ENCODE measurements at places on chromosomes 5 and 9.

GRCh38 chr5:63743096-63743798, 219.0 kb downstream of the HTR1A start:
- DNase-seq, result no peak

- no peak for DNase-seq
Observed at GRCh38 chr9:3888497-3888858, 362.7 kb upstream of the RFX3 start.

DNA sequence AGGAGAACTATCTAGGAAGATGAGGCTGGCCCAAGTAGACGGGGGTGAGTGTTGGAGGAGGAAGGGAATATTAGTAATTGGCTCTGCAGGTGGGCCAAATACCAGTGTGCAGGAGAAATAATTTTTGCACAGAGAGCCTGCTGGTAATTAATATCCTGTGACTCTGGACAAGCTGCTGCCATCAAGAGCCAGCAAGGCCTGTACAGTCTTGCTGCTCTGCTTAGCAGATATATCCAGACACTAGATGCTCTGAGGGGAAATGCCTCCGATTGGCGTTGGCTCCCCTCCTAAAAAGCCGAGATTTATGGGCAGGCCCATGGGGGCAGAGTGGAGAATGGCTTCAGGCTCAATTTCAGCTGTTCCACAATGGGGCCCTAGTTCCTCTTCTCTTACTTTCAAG, 29.6 kb upstream of the ASTN2 start:
- DNase-seq, result no peak

DNA sequence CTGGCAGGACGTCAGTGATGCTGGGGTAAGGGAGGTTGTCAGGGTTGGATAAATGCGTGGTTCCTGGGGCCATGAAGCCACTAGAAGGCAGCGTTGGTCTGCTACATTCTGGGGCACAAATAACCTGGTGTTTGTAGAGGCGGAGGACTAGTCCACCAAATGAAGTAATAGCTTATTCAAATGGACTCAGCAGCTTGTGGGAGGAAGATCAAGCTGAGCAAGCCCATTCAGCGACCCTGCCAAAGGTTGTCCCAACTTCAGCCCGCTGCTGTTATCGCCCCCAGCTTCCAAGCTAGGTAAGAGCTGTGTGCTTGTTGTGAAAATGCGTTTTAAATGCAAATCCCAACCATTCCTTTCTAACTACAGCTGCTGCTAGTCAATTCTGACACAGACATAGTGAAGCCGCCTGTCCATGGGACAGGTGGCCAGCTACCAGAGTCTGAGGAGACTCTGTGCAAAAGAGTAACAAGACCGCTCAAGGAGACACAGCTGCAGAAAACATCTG, 7.6 kb upstream of the FAM240B start:
- DNase-seq, result no peak

DNA sequence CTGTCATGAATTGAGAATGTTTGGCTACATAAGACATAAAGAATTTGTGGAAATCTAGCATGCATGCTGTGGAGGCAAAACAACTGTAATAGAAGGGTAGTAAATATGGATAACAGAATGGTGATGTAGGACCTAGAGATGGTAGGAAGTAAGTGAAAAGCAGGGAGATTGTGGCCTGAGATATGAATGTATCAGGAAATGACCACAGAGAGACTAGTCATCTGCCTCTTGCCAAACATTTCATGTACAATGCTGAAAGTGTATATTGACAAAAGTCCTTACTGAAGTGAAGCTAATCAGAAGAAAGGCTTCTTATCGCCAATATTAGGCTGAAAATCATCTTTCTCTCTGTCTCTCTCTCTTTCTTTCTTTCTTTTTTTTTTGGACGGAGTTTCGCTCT, 873.1 kb upstream of the CTNND2 start:
- DNase-seq, result no peak

DNA sequence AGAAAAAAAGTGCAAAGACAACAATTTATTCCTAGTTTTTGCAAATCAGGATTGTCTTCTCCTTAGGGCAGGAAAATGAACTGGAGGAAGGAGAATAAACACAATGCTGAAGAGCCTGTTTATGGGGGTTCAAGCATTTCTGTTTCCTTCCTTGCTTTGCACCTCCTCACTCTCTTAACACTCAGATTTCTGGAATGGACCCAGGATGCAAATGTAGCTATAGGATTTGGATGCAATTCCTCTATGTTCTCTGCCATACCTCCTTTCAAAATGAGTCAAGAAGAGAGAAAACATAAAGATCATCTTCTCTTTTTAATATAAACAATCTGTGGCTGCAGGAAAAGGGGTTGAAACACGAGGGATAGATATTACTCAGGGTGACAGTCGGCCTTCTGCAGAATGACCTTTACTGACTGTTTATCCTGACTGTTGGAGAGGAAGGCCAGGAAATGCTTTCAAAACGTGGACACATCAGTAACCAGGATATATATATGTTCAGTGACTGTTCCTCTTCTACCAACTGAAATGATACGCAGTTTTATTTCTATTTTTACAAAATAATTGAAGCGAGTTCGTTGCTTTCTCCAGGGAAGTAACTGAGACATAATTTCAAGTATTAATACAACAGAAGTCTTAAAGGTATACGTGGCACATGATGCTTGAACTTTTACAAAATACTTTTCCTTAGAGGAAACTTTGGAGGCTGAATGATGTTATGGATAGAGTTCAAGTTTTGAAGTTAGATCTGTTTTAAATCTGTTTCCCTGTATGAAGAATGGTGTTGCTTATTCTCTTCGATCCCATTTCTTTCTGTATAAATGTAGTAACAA, 44.4 kb downstream of the ACTBL2 start:
- DNase-seq, result no peak

DNA sequence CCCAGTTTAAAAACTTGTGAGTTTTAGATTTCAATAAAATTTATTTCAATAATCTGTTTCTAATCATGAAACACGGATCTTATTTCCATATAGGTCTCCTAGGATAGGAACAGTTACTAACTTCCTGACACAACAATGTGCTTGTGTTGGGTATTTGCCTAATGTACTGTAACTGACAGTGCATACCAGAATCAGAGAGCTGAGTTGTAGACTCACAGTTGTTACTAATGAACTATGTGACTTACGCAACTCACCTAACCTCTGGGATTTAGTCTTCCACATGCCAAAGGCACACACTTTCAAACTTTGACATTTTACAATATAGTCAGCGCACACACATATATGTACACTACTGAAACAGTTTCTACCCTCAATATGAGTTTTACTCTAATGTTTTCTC, 77.7 kb downstream of the HOMER1 start:
- peak; percentile 22 for DNase-seq

- no peak for DNase-seq
Observed at GRCh38 chr5:531749-532315, 7.6 kb upstream of the SLC9A3 start.
